ENCODE measurements at places on chromosomes 5 and 9.

GRCh38 chr5:154110107-154110453 is 71.3 kb downstream of the MFAP3 start:
- H3K36me3 ChIP-seq = no peaks in the 10 kb centered on the region
- DNase-seq = no peak
- H3K27ac ChIP-seq = no peak overlapping the region
- H3K4me3 ChIP-seq = no peak overlapping the region
- no peaks in the 10 kb centered on the region for H3K27me3 ChIP-seq

GRCh38 chr9:114017741-114018715 is 60.1 kb downstream of the AMBP start:
- no peaks in the 10 kb centered on the region for H3K4me1 ChIP-seq
- H3K4me3 ChIP-seq = no peak overlapping the region
- H3K36me3 ChIP-seq = no peaks in the 10 kb centered on the region
- DNase-seq = no peak
- H3K27ac ChIP-seq = no peak overlapping the region
- no peaks in the 10 kb centered on the region for H3K27me3 ChIP-seq

DNA sequence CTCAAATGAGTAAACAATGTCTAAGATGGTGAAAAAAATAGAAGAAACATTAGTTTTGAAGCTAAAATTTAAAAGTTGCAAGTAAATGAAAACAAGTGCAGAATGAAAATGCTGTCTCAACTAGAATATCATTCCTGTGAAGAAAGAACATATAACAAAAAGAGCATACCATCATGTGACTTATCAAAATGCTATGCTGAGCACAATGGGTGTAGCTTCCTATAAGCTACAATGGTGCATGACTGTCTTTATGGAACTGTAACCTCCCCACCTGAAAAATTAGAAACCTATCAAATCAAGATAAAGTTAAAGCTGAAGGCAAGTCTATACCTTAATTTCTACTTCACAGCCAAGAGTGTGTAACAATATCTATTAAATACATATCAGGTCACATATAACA is 192.0 kb downstream of the AP3B1 start:
- H3K27ac ChIP-seq = no peak overlapping the region
- H3K4me1 ChIP-seq = no peaks in the 10 kb centered on the region
- no peaks in the 10 kb centered on the region for H3K36me3 ChIP-seq

GRCh38 chr5:21661184-21661583 is 1192.0 kb downstream of the CDH12 start:
- no peak overlapping the region for H3K27ac ChIP-seq
- no peaks in the 10 kb centered on the region for H3K27me3 ChIP-seq
- H3K4me3 ChIP-seq = no peak overlapping the region
- H3K4me1 ChIP-seq = no peaks in the 10 kb centered on the region
- H3K36me3 ChIP-seq = no peaks in the 10 kb centered on the region

GRCh38 chr9:93651521-93651950 is 75.2 kb downstream of the PHF2 start:
- DNase-seq = no peak
- no peak overlapping the region for H3K27ac ChIP-seq
- H3K4me3 ChIP-seq = no peak overlapping the region
- no peaks in the 10 kb centered on the region for H3K4me1 ChIP-seq
- H3K36me3 ChIP-seq = no peaks in the 10 kb centered on the region
- H3K27me3 ChIP-seq = no peaks in the 10 kb centered on the region

- no peak for DNase-seq
- H3K4me3 ChIP-seq = no peak overlapping the region
- H3K4me1 ChIP-seq = peaks cover 18% of the 10 kb centered on the region
- peaks cover 28% of the 10 kb centered on the region for H3K36me3 ChIP-seq
- H3K27ac ChIP-seq = no peak overlapping the region
- no peaks in the 10 kb centered on the region for H3K27me3 ChIP-seq
These were observed 17.9 kb upstream of the TNIP1 start for GRCh38 chr5:151098768-151099121.

DNA sequence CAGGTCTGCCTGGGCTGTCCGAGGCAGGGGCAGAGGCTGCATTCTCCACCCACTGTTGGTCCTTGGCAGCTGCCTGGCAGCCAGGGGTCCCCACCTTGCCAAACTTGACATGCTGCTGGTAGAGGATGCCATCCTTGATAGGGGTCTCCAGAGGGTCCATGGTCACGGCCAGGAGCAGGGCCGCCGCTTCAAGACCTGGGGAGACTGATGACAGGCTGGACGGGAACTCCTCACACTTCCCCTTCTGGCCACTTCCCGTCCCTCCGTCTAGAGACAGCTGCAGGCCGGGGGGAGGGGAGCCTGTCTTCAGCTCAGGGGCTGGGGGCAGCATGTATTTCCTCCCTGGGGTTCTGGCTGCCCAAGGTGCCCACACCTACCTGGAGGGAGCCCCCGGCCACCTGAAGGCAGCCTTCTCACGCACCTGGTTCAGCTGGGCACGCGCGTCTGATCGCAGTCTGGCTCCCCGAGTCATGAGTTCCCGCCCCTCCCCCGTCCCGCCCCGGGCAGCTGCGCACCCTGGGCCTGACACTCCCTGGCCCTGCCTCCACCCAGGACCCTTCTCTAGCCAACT is at the start of gene DOK3:
DOK3 (minus strand) TSS at position 446 of the 571 bp plus-strand sequence; CDS start at position 160, 286 bp downstream.
- no peaks in the 10 kb centered on the region for H3K27me3 ChIP-seq
- no peaks in the 10 kb centered on the region for H3K4me1 ChIP-seq
- no peaks in the 10 kb centered on the region for H3K36me3 ChIP-seq
- H3K27ac ChIP-seq = peak within 1 kb of the TSS; percentile 98
- peak within 1 kb of the TSS; percentile 21 for H3K4me3 ChIP-seq

DNA sequence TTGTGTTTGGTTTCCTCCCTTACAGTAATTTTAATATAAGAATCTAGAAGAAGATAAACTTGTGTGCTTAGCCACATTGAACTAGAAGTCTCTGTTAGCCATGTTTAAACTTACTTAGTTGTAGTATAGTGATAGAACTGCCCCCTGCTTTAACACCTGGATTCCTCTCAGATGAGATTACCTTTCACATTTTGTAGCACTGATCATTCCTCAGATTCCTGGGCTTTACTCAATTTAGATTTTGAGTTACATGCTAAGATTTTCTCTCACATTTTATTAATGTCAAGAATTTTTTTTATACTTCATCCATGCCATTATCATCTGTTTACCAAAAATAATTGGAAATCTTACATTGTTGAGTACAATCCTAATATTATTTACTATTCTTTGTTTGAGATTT is 70.5 kb downstream of the GPBP1 start:
- H3K36me3 ChIP-seq = peaks cover 46% of the 10 kb centered on the region
- H3K4me1 ChIP-seq = no peaks in the 10 kb centered on the region

- no peak overlapping the region for H3K27ac ChIP-seq
- H3K4me1 ChIP-seq = no peaks in the 10 kb centered on the region
- DNase-seq = no peak
- H3K36me3 ChIP-seq = no peaks in the 10 kb centered on the region
These were observed 69.5 kb upstream of the UNC5A start for GRCh38 chr5:176740702-176741496.

GRCh38 chr9:74403581-74403980 is 93.6 kb upstream of the RORB start:
- H3K4me3 ChIP-seq = no peak overlapping the region
- H3K4me1 ChIP-seq = no peaks in the 10 kb centered on the region
- no peaks in the 10 kb centered on the region for H3K36me3 ChIP-seq
- H3K27ac ChIP-seq = no peak overlapping the region

DNA sequence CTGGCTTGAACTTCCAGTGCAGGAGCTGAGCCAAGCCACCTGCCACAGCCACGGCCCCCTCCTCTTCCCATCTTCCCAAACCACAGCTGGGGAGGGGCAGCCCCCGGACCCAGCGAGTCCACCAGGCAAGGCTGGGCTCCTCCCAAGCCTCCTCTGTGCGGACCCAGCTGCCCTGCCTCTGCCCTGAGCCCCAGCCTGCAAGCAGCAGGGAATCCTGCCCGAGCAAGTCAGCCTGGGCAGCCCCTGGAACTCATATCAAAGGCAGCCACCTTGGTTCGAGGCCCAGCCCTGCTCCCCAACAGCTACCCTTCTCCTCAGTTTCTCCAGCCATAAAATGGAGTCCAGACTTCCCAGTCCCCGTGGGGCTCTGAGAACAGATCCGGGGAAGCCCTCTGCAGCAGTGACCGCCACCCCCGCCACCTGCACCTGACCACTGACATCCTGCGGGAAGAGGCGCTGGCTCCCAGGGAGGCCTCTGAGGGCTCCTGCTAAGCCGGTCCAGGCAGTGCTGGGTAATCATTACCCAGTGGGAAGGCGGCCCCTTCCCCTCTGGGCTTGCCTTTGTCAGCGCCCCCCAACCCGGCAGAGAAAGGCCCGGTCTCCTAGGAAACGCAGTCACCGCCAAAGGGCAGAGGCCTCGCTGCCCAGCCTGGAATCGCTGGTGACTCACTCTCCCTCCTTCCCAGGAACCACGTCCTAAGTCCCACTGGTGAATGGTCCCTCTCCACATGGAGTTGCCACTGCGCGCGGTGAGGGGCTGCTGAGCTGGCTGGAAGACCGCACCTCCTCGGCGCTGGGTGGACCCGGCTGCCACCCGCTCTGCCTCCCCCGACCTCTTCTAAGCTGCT is 1.5 kb downstream of the VAV2 start:
- peak overlapping the region; percentile 83 for H3K4me3 ChIP-seq
- H3K36me3 ChIP-seq = no peaks in the 10 kb centered on the region
- H3K4me1 ChIP-seq = peaks cover 40% of the 10 kb centered on the region
- peak overlapping the region; percentile 59 for H3K27ac ChIP-seq

- no peaks in the 10 kb centered on the region for H3K4me1 ChIP-seq
- no peaks in the 10 kb centered on the region for H3K27me3 ChIP-seq
- no peaks in the 10 kb centered on the region for H3K36me3 ChIP-seq
- DNase-seq = no peak
- H3K4me3 ChIP-seq = no peak overlapping the region
These were observed 527.7 kb upstream of the WWC1 start for GRCh38 chr5:167763772-167764171.

GRCh38 chr5:158698023-158698639 is 401.6 kb downstream of the EBF1 start:
- H3K27ac ChIP-seq = no peak overlapping the region
- no peaks in the 10 kb centered on the region for H3K27me3 ChIP-seq
- no peaks in the 10 kb centered on the region for H3K4me1 ChIP-seq
- no peaks in the 10 kb centered on the region for H3K36me3 ChIP-seq
- no peak overlapping the region for H3K4me3 ChIP-seq

GRCh38 chr9:132806723-132807421 is 71.2 kb downstream of the AK8 start:
- no peak overlapping the region for H3K27ac ChIP-seq
- peaks cover 40% of the 10 kb centered on the region for H3K27me3 ChIP-seq
- H3K36me3 ChIP-seq = no peaks in the 10 kb centered on the region
- H3K4me3 ChIP-seq = no peak overlapping the region
- no peak for DNase-seq

DNA sequence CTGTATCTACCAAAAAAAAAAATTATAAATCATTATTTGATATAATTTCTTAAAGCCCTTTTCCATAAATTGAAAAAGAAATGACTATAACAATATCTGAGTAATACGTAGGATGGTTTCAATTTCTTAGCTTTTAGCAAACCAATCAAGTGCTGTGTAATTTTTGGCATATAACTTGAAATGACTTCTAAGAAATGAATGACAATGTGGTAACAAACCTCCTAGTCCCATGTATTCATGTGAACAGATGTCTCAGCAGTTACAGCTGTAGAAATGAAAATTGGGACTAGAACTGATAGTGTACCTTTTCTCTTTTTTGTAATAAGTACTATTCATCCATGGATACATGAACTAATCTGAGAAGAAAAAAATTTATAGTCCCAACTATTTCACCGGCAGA is 307.0 kb downstream of the BNC2 start:
- no peaks in the 10 kb centered on the region for H3K4me1 ChIP-seq
- no peaks in the 10 kb centered on the region for H3K36me3 ChIP-seq
- H3K4me3 ChIP-seq = no peak overlapping the region
- no peak for DNase-seq
- H3K27me3 ChIP-seq = no peaks in the 10 kb centered on the region

GRCh38 chr5:164048359-164048926 is 543.0 kb downstream of the MAT2B start:
- no peak overlapping the region for H3K27ac ChIP-seq
- H3K4me3 ChIP-seq = no peak overlapping the region
- no peaks in the 10 kb centered on the region for H3K36me3 ChIP-seq
- no peaks in the 10 kb centered on the region for H3K4me1 ChIP-seq
